ENCODE measurements at places on chromosomes 4 and X.

DNA sequence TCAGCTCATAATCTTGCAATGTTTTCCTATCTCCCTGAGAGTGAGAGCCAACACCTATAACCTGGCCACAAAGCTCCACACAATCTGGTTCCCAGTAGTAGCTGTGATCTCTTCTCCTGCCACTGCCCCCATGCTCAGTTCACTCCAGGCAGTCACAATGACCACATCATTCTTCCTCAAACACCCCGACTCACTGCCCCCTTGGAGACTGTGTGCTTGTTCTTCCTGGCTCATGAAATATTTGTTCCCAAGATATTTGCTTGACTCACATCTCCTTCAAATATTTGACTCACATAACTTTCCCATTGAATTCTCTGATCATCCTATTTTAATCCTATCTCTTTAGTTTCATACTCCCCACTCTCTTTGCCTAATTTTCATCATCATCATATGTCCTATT is 173.7 kb downstream of the AREG start:
- DNase-seq: no peak

- no peak for DNase-seq
Measured at GRCh38 chr4:46329118-46329976, 60.6 kb downstream of the GABRA2 start.

GRCh38 chr4:38145741-38146140 is 185.5 kb downstream of the PTTG2 start:
- no peak for DNase-seq

DNA sequence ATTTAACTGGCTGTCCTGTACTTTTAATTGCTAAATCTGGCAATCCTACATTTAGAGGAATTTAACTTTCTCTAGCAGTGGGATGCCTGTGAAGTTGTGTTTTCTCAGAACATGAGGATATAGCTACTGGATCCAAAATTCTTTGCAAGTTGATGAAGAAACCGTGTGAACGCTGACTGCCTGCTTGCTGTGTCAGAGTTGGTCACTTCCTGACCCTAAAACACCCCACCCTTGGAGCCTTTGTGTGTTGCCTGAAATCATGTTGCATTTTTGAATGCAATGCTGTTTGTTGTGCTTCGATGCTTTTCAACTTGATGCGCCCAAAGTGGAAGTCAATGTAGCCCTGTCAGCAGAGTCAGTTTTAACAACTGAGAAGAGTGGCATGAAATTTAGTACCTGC is 211.2 kb downstream of the ANK2 start:
- no peak for DNase-seq

- no peak for DNase-seq
Measured at GRCh38 chr4:109699553-109700225, 3.6 kb downstream of the CASP6 start.

DNA sequence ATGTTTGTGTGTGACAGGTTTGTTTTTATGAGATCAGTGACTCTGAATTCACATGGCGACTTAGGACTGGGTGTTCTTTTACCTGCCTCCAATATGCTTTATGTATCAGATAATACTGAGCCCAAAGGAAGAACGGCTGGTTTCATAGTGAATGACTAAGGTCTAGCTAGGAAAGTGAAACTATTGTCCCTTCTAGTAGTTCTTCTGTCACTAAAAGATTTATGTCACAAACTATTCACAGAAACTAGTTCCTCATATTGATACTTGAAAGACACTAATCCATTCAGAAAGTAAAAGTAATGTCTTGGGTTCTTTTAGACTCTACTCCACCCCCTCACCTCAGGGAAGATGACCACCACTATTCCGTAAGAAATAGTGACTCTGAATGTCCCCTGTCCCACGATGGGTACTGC is 81.7 kb downstream of the EGF start:
- no peak for DNase-seq

DNA sequence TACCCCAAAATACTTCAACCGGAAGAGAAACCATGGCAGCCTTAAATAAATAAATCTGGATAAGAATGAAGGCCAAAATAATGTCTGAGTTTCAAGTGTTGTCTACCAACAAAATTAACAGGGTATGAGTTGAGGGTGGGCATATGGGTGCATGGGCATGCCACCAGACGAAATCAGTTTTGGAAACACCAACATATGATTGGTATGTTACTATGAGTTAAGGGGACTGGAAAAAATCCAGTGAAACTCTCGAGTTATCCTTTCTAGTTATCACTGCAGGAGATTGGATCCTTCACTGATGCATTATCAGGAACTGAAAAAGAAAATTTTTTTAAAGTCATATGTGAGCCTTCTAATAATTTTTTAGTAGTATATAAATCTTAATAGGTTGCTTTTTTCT is 32.4 kb downstream of the NOCT start:
- no peak for DNase-seq

GRCh38 chr4:95107004-95107403 is 349.2 kb downstream of the BMPR1B start:
- no peak for DNase-seq

GRCh38 chr4:85569730-85570299 is 94.9 kb downstream of the ARHGAP24 start:
- no peak for DNase-seq

DNA sequence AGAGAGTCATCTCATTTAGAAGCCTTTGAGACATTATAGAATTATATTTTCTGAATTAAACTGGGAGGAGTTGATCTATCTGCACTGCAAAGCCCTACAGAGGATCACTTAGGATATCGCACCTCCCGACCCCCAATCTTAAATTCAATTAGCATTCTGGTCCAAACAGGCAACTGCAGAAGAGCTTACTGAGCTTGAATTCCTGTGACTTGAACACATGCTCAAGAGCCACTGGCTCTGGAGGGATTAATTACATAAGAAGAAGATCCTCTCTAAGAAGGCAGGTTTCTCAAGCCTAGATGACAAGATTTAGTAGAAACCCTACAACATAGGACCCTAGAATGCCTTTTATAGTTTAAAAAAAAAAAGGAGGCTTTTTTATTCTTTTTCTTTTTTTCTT is 548.9 kb downstream of the ARAP2 start:
- DNase-seq: no peak

- no peak for DNase-seq
Measured at GRCh38 chr4:128440923-128441322, 153.3 kb upstream of the PGRMC2 start.

GRCh38 chr4:28555866-28556265 is 1695.2 kb downstream of the STIM2 start:
- no peak for DNase-seq

GRCh38 chr4:165828928-165829327 is 44.1 kb upstream of the TLL1 start:
- DNase-seq: no peak

DNA sequence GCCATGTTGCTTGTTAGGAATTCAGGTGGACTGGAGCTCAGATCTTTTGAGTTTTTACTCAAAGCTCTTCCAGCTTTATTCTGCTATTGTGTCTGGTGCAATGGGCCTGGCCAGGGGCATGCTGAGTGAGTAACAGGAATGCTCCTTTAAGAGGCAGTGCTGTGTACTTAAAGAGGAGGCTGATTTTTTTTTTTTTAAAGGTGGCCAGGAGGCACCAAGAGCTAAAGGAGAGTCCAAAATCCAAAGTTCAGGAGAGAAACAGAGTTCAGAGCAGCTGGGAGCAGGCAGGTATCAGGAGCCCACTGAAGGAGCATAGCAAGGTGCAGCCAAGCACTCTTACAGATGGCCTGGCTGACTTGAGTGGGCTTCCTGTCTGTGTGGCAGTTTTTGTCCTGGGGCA is 178.7 kb downstream of the FMR1NB start:
- no peak for DNase-seq

DNA sequence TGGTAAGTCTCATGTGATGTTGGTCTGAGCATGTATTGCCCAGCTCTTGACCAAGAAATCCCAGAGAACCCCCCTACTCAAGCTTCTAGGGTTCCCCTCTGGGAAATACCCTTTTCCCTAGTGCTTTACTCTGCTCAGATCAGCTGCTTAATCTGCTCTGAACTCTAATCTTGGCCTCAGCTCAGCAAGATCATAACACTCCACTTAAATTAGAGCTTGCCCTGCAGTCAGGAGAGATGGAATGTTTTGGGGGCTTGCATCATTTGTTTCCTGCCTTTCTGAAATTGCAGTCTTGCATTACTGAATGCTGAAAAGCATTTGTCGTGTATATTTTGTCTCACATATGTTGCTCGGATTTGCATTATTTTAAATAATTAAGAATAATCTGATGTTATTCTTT is 1153.6 kb downstream of the FSTL5 start:
- DNase-seq: no peak

DNA sequence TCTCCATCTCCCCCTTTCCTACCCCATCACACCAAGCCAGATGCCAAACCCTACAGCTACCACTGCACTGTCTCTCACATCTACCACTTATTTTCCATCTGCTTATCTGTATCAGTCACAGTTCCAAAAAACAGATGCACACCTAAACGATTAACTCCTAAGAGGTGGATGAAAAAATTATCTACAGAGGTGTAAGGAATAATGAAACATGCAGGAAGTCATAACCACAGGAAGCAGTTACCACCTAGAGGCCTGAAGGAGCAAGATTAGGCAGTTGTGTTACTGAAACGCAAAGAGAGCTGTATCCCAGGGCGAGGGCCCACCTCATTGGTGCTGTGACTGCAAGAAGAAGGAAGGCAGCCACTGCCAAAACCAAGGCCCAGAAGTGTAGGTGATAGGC is 87.8 kb upstream of the FAM241A start:
- no peak for DNase-seq

- DNase-seq: no peak
Measured at GRCh38 chrX:88101968-88102367, 584.4 kb downstream of the KLHL4 start.

GRCh38 chr4:57911203-57911602 is 801.0 kb upstream of the IGFBP7 start:
- DNase-seq: no peak

- DNase-seq: no peak
Measured at GRCh38 chr4:188399834-188400233, 260.6 kb downstream of the TRIML1 start.

DNA sequence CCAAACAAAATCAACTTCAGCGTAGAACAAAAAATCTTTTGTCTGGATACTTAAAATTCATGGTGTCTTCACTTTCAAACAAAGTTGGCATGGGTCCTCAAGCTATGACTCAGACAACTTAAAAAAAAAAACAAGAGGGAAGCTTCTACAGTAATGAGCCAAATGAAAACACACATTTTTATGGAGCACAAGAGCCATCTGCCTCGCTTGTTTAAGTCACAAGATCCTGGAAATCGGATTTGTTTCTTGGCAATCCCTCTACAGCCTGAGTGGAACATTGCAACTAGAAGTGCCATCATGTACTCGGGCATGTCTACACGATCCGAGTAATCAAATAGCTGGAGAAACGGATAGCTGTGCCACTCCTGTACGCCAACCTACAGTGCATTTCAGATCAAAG is 22.6 kb downstream of the LAMP2 start:
- no peak for DNase-seq

- no peak for DNase-seq
Measured at GRCh38 chrX:148448686-148449085, 51.7 kb upstream of the AFF2 start.

DNA sequence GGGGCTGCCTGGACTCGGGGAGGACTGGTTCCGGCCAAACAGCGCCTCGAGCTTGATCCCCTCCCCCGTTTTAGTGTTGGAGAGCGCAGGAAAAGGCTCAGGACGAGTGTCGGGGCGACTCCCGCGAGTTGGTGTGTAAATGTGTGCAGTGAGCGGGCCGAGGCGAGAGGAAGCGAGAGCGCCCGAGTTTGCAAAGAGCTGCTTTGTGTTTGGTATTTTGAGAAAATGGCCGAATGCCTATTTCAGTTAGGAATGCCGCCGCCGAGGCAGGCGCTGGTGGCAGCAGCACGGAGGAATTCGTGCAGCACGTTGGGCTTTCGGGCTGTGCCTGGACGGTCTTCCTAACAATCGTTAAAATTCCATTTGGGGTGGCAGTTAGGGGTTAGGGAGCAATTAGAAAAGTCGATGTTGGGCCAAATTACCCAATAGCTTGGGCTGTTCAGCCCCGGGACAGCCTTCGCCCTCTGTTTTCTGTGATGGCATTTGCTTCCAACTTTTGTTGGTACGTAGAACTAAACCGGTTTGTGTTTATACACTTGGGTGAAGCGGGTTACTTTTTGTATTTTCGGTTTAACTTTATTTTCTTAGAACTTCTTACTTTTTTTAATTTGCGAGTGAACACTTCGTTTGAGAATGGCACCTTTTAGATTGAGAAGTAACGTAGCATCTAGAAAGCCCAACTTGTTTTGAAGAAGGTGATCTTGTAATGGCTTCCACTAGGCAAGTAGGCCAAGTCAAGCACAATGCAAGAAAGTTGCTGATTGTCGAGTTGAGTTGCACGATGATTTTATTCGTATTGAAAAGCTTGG is 1.6 kb downstream of the REST start:
- DNase-seq: no peak

Measured in stimulated activated CD8-positive, alpha-beta memory T cell treated with anti-CD3 and anti-CD28 coated beads, Interleukin-4, amount 100 ng/mL, for 4 hours (primary cell).